Stimulated activated CD4-positive, alpha-beta T cell treated with anti-CD3 and anti-CD28 coated beads, Interleukin-15, amount 100 ng/mL, for 48 hours (primary cell): ENCODE measurements at places on chromosomes 16 and 17.

GRCh38 chr17:11554042-11554441, 44.2 kb upstream of the DNAH9 start:
- DNase-seq: no peak

DNA sequence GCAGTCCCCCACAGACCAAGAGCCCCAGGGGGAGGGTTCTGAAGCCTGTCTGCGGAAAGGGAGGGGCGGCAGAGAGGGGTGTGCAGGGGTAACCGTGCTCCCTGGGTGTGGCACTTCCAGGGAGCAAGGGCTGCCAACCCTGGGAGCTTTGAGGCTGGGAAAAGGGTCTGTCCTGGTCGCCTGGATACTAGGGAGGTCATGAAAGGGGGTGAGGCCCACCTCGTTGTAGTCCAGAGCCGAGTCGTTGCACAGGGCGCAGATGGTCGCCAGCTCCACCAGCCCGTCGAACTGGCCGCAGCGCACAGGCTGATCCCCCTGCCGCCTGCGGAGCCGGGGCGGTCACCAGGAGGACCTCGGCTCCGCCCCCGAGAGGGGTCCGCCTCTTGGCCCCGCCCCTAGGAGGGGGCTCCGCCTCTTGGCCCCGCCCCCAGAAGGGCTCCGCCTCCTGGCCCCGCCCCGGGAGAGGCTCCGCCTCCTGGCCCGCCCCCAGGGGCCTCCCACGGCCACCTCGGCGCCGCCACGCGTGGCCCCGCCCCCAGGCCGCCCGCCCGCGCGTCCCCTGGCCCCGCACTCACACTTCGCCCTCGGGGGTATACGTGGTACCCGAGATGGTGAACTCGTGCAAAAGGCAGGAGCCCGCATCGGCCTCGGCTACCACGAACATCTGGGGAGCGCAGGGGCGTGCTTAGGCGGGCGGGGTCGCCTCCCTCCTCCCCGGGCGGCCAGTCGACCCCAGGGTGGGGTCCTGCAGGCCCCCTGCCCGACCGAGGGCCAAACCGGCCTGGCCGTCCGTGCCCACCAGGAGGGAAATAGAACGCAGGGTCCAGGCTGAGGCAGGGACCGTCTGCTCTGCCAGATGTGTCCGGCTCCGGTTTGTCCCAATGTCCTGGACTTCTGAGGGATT, 19.5 kb downstream of the ATP2A3 start:
- DNase-seq: no peak

DNA sequence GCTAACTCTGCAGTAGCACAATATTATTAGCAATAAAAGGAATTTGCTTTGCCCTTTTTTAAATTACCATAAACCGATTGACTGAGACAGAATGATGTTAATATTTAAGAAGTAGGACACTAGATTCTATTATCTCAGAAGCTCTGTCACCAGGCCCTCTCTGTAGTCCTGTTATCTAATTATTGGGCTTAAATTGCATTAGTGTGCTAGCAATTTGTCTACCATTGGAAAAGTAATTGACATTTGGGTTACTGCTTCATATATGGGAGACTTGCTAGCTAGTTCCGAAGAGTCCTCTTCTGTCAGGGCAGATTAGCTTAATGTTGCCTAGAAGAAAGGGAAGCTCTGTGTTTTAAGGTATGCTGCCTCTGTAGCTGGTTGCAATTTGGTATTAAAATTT, 1107.3 kb upstream of the EEF2KMT start:
- no peak for DNase-seq

- DNase-seq: no peak
Measured at GRCh38 chr16:85520853-85521521, 92.1 kb upstream of the GSE1 start.

- DNase-seq: no peak
Measured at GRCh38 chr16:27634779-27635178, 84.8 kb downstream of the KATNIP start.

GRCh38 chr17:19928299-19928698, 49.3 kb downstream of the AKAP10 start:
- no peak for DNase-seq

GRCh38 chr17:9001559-9001958, 19.8 kb upstream of the NTN1 start:
- DNase-seq: no peak

- DNase-seq: no peak
Measured at GRCh38 chr16:46712911-46713310, 23.5 kb downstream of the ORC6 start.

DNA sequence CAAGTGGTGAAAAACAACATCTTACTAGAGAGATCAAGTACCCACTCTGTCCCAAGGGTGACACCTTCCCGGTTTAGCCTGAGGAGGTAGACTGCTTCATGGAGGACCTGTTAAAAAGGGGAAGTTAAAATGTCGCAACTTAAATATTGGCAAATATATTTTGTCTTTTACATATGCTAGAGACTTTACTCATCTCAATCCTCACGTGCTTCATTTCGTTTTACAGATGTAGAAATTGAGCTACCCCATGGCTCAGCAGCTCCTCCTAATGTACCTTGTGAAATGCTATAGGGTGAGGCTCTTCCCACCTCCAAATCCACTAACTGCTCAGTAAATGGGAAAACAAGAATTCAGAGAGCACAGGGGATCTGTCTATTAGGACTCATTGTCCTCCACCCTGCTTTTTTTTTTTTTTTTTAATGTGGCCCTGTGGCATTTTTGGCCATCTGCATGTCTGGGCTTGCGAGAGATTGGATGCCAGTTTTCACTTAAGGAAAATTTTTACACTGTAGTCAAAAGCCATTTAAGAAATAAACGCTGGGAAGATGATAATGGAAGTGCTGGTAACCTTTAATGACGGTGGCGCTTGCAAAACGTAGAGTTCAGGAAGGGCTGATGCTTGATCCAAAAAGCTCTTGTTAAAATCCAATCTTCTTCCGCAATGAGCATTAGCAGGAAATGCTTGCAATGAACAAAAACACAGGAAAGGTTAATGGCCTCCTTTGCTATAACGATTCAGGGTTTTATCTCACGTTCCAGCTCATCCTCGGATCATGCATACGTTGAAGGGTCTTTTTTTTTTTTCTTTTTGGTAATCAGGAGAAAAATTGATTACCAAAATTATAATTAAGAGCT, 39.8 kb downstream of the HSBP1 start:
- DNase-seq: no peak

GRCh38 chr17:7589204-7589868, 558 bp downstream of the SOX15 start:
- DNase-seq: peak; percentile 52

DNA sequence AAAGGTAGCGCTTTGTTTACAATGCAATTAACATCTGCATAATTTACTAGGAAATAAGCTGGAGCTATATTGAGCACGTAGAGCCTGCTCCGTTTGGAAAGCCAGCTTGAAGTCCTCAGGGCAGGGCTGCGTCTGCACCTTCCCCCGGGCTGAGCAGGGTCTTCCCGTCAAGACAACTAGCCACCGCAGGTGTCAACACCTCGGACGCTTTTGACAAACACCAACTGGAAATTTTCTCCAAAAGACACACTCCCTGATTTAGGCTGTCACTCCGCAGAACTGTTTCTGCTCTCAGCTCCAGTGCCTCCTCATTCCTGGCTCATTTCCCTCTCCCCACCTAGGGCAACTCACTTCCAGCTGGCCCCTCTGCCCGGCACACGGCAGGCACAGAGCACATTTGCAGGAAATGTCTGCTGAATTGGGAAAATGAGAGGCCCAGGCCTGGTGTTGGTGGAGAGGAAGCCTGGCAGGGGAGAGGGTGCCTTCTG, 170.3 kb downstream of the MAF start:
- no peak for DNase-seq

DNA sequence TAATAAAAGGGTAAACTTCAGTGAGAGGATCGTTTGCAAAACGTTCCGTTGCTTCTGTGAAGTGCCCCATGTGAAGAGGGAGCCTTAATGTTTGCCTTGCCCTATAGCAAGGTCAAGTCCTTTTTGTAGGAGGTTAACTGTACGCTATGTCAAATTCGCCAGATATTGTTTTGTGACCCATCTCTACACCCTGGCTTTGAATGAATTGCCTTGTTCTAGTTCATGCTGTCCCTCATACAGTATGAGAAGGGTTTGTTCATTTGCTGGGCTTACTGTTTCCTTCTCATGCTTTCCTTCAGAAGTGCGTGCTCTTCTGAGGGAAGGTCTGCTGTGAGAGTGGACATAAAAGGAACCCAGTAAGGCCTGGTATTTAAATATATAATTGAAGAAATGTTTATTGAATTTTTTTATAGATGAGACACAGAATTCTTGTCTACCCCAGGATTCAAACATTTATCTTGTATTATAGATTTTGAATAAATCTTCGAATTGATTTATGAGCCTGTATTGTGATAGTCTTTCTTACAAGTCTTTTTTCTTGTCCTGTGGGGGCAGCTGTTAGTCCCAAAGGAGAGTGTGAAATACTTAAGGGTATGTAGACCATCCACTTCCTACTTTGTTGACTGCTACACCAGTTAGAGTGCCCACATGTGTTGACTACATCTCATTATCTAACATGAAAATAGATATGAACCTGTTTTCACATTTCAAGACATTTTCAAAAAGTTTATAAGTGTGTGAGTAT, 1.7 kb downstream of the MAP3K3 start:
- no peak for DNase-seq

GRCh38 chr17:45305530-45306087, 11.2 kb downstream of the MAP3K14 start:
- no peak for DNase-seq

GRCh38 chr17:57715981-57716380, 29.1 kb downstream of the CCDC182 start:
- DNase-seq: no peak

DNA sequence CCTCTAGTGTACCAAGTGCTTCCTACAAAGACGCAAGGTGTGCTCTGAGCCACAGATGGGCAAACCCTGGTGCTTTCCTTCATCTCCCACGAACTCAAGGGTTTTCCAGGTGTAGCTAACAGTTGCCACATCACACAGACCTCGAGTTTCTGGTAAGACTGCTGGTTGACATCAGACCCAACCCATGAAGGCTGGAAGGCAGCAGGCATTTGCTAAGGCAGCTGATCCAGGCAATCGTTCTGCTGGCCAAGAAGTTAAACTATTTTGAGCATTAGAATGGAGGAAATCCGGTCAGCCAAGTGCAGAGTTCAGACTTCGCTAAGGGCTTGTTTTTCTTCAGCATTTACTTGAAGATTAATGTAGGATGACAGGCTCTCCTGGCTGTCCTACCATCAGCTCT, 11.5 kb downstream of the HAS3 start:
- DNase-seq: no peak

DNA sequence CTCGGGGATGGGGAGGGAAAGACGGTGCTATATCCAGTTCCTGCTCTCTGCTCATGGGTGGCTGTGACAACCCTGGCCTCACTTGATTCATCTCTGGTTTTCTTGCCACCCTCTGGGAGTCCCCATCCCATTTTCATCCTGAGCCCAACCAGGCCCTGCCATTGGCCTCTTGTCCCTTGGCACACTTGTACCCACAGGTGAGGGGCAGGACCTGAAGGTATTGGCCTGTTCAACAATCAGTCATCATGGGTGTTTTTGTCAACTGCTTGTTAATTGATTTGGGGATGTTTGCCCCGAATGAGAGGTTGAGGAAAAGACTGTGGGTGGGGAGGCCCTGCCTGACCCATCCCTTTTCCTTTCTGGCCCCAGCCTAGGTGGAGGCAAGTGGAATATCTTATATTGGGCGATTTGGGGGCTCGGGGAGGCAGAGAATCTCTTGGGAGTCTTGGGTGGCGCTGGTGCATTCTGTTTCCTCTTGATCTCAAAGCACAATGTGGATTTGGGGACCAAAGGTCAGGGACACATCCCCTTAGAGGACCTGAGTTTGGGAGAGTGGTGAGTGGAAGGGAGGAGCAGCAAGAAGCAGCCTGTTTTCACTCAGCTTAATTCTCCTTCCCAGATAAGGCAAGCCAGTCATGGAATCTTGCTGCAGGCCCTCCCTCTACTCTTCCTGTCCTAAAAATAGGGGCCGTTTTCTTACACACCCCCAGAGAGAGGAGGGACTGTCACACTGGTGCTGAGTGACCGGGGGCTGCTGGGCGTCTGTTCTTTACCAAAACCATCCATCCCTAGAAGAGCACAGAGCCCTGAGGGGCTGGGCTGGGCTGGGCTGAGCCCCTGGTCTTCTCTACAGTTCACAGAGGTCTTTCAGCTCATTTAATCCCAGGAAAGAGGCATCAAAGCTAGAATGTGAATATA, 4.8 kb upstream of the LASP1NB start:
- no peak for DNase-seq

GRCh38 chr16:89918453-89919347, at the start of gene MC1R:
Gene MC1R, plus strand, starts transcription at chr16:89918862. Its CDS starts 397 bp downstream, at chr16:89919259.
- DNase-seq: no peak

- DNase-seq: no peak
Measured at GRCh38 chr16:71201054-71201453, 29.5 kb downstream of the HYDIN start.

- no peak for DNase-seq
Measured at GRCh38 chr17:60464343-60464742, 42.1 kb downstream of the CHCT1 start.

DNA sequence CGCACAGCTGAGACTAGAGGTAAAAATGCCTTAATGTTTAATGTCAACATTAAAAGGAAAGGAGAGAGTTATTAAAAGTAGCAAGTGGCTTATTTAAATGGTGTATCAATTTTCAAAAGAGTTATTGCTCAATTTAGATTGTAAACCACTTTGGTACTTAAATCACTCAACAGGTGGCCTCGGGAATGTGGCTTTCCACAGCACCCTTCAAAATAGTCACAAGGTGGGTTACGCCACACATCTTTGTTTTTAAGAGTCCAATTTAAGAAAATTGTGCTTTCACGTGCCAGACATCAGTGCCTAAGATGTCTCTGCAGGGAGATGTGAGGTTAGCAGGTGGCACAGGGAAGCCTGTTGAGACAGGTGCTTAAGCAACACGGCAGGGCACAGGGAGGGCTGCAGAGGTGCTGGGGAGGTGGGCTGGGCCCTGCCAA, 27.5 kb upstream of the ADCY7 start:
- no peak for DNase-seq

DNA sequence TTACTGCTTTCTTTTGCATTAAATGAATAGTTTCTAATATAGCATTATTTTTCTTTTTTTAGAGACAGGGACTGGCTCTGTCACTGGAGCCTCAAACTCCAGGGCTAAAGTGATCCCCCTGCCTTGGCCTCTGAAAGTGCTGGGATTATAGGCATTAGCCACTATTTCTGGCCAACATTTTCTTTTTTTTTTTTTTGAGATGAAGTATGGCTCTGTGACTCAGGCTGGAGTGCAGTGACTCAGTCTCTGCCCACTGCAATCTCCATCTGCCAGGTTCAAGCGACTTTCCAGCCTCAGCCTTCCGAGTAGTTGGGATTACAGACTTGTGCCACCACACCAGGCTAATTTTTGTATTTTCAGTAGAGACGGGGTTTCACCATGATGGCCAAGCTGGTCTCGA, 2.0 kb upstream of the DUXB start:
- DNase-seq: no peak

DNA sequence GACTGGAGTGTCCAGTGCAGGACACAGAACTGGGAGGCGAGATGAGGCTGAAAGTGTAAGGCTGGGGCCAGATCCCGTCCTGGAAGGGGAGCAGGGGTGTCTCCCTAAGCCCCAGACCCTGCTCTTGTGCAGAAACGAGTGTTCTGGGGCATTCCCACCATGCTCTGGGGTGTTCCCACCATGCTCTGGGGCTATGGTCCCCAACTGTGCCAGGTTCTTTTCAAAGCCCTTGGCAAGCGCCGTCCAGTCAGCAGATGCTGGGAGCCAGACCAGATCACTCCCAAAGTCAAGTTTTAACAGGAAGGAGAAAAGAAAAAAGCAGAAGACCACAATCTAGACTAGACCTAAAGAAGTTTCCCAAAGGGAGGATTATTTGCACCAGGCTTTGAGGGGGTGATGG, 2.5 kb downstream of the TAX1BP3 start:
- DNase-seq: no peak

- DNase-seq: no peak
Measured at GRCh38 chr16:12166271-12166670, 189.7 kb downstream of the SNX29 start.

- no peak for DNase-seq
Measured at GRCh38 chr16:24789881-24790280, 55.9 kb upstream of the SLC5A11 start.
